SK-N-SH treated with all-trans-retinoic acid at 6 μM for 48 hours (cell line): ENCODE measurements at places on chromosomes 6 and 20.
A peak's percentile ranks its signal among the peaks of the same experiment; 100 is the strongest.

- no peak for ATAC-seq
Observed at GRCh38 chr6:161749576-161749975, 475.7 kb upstream of the AGPAT4 start.

DNA sequence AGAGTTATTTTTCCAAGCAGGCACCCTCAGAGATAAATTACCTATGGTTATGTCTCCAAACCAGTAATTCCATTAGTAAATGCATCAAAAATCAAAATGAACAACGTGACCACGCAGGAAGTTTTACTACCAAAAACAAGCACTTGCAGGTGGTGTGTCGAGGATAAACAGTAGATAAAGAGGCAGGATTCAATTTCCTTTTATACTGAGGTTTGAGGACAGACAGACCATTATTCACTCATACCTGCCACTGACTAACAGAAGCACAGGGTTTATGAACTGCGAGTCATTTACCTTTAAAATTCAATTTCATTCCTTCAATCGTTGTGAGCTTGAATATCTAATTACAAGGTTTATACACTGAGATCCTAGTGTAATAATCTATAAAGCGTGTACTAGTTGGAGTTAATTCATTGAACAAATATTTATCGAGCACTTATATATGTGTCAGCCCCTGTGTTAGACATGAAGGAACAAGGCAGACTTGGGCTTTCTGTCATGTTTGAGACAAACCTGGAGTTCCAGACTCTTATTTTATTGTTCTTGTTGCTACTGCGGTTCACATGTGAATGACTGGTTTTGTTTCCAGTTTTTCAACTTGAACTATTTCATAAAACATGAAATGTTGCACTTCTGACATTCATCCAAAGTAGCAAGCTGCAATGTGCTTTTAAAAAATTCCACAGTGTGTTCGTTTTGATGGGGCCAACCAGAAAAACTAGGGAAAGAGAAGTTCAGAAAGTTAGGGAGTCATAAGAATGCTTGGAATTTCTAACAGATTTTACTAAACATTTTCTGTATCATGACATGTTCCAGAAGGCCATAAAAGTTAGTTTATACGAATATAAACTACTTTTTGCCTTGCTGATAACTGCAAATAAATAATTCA, 205.6 kb downstream of the UST start:
- ATAC-seq: no peak; the same call in 2 of the 3 replicates

GRCh38 chr20:36152261-36152660, 2.3 kb upstream of the EPB41L1 start:
- no peak for ATAC-seq

GRCh38 chr6:118788702-118789101, 105.2 kb upstream of the ASF1A start:
- no peak for ATAC-seq

DNA sequence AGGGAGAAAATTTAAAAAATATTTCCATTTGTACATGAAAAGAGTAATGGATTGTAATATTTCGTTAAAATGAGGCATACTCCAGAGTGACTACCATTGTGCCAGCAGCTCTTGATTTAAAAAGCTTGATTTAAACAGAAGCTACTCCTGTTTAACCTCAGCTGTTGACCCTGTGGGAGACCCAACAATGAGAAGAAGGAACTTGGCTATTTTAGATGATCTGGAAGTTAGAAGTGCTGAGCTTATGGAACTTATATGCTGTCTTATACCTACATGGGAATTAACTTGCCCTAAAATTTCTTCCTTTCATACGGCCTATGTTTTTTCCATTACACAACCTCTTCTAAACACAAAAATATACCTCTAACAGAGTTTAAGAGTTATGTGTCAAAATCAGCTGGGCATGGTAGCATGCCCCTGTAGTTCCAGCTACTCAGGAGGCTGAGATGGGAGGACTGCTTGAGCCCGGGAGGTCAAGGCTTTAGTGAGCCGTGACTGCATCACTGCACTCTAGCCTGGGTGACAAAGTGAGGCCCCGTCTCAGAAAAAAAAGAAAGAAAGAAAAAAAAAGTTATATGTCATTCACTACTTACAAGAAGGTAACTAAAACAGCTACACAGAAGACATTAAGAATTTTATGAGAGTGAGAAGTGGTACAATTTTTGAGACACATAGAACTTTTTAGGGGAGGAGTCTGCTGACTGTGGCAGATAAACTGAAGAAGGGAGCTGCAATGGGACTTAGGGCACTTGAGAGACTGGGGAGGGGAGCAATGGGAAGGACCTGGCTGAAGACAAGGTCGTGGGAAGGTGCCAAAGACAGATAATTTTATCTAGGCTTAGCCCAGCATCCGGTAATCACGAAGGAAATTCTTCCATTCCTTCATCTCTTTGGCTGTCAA, 139.9 kb downstream of the MYB start:
- no peak for ATAC-seq

DNA sequence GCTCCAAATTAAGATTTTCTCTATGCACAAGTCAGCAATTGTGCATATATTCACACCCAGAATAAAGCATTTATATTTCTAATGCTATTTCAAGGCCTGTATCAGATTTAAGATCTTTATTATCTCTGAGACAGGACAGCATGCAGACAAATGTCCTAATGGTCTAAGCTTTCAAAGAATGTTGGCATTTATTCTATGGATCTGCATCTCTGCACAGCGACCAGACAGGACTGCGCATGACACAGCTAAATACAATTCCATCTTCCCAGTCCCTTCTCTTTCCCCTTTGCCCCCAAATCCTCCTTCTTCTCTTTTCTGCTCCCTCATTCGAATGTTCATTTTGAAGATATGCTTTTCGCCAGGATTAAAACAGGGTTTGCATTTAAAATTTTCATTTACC, 478.5 kb downstream of the PKHD1 start:
- peak; percentile 43; the same call in 2 of the 3 replicates for ATAC-seq

DNA sequence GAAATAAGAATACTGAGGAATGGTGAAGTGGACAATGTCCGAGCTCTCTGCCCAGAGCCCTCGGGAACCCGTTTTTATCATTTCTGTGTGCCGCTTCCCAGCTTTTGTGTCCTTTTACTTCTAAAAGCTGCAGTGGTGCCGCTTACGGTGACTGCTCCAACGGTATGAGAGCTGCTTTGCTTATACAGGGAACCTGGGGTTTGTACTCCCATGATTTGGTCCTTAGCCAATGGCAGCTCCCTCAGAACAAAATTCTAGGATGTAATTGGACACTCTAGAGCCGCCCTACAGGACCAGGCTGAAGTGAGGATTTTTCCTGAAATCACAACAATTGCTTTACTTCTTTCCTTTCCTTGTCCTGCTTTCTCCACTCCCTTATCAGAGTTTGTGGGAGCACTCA, 24.2 kb upstream of the PCSK2 start:
- no peak for ATAC-seq

DNA sequence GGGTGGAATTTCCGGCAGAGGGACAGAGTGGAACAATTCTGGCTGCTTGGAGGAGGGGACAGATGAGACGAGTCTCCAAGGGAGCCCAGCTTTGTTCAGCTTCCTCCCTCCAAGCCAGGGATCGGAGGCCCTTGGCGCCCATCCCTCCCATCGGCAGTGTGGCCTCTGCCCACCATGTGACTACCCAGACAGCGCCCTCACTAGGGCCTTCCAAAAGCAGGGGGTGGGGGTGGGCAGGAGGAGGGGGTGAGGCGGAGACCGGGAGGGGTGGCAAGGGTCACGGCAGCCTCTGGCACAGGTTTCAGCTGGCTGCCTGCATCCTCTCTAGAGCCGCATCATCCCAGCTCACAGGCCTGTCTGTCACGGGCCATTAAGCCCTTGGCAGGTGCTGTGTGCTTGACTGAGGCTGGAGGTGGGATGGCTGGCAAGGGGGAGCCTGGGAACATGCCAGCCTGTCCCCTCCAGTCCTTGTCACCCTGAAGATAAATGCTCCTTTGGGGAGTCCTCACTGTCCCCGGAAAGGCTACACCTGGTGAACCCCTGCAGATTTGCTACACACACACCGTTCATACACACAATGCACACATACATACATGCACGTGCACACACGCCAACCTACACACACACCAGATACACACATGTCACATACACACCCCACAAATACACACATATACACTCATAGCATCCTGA, 6.2 kb upstream of the FGD2 start:
- no peak for ATAC-seq

DNA sequence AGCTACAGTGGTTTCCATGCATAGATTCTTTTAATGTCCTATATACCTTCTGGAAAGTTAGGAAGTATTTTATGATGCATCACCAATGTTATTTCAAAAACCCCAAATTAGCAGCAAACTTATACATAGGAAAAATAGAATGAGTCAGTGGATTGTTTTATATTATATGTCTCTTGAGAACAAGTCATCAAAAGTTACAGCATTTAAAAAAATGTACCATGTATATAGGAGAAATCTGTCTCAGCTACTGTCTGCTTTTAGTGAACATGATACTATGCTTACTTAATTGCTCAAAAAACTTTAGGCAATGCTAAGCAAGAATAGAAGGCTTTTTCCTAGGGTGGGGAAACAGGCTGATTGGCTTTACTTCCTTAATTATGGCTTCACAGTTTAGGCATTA, 365.3 kb downstream of the SAMD5 start:
- ATAC-seq: no peak

DNA sequence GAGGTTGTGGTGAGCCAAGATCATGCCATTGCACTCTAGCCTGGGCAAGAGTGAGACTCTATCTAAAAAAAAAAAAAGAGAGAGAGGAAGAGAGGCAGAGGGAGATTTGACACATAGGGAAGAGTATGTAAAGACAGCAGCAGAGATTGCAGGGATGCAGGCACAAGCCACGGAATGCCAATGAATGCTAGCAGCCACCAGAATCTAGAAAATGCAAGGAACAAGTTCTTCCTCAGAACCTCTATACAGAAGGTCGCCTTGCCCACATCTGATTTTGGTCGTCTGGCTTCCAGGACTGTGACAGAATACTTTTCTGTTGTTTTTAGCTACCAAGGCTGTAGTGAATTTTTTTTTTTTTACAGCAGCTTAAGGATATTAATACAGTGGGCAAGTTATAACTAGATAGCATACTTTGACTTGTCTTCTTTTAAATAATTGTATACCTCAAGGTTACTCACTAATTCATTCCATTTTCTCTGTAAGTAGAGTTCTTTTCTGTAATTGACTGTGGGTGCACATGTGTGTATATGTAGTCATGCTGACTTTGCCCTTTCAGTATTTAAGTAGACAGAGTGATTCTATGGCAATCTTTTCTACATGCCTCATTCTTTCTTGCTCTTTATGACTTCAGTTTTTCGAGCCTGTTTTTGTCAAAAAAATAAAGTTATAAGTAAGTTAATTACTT, 402.2 kb downstream of the GJA1 start:
- no peak for ATAC-seq

DNA sequence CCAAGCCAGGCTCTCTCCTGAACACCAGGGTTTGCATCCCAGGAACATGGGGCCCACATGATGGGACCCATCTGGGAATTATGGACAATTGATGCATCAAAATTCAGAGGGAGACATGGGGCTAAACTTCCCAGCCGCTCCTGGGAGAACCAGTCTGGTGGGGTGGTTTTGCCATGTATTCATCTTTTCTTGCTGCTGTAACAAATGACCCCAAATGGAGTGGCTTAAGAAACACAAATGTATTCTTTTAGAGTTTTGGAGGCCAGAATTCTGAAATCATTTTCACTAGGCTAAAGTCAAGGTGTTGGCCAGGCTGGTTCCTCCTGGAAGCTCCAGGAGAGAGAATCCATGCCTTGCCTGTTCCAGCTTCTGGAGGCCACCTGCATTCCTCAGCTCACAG, 6.5 kb downstream of the SLC13A3 start:
- ATAC-seq: no peak

DNA sequence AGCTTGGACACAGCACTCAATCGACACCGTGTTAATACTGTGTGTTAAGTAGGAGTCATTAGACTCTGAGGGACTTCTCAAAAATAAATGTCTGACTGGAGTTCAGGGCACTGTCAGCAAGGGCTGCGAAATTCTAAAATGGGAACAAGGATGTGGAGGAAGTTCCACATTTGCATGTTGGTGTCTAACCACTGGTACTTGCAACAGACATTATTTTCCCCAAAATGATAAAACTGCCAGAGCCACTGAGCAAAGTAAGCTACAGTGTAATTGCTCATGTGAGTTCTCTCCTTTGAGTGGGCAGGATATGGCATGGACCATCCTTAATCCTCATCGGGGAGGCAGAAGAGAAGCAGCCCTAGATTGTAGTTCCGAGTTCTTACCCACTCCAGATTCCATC, 215.9 kb downstream of the SLC24A3 start:
- ATAC-seq: no peak

- ATAC-seq: no peak
Observed at GRCh38 chr6:11236076-11236750, 3.7 kb upstream of the NEDD9 start.

- no peak for ATAC-seq
Observed at GRCh38 chr6:152661776-152662175, 24.6 kb upstream of the SYNE1 start.

- ATAC-seq: no peak
Observed at GRCh38 chr20:22411627-22412450, 172.5 kb downstream of the FOXA2 start.

DNA sequence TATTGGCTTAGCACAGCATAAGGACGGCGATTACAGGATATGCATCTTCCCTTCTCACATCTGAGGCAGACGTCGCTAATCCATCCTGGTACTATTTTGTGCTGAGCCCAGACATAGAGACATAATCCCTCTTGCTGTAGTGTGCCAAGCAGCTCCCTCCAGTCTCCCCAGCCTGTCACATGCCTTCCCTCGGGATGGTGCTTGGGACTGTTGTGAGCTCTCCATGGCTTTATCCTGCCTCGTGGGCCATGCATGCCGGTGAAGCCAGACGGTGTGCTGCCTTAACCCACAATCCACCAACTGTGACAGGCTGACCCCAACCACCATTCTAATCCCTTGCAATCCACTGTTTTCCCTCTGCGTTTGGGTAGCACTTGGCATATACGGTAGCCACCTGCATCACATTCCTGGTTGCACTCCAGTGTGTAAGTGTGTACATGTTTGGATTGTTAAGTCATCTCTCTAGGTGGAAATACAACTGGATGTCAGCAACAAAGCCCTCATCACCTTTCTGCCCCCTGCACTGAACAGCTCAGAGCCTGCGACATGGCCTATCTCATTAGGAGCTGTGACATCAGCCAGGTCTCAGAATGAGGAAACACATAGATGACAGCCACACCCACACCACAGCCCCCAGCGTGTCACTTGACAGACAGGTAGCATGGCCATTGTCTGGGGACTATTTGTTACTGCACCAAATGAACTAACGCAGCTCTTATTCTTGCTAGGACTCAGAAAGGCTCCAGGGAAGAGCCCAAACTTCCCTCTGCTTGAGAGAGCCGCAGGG, 374.8 kb upstream of the CDH4 start:
- no peak for ATAC-seq

GRCh38 chr20:17655865-17656479, 26.1 kb downstream of the RRBP1 start:
- ATAC-seq: no peak; the same call in 2 of the 3 replicates
